ENCODE measurements at places on chromosomes 3 and 15.
A peak's percentile ranks its signal among the peaks of the same experiment; 100 is the strongest.

DNA sequence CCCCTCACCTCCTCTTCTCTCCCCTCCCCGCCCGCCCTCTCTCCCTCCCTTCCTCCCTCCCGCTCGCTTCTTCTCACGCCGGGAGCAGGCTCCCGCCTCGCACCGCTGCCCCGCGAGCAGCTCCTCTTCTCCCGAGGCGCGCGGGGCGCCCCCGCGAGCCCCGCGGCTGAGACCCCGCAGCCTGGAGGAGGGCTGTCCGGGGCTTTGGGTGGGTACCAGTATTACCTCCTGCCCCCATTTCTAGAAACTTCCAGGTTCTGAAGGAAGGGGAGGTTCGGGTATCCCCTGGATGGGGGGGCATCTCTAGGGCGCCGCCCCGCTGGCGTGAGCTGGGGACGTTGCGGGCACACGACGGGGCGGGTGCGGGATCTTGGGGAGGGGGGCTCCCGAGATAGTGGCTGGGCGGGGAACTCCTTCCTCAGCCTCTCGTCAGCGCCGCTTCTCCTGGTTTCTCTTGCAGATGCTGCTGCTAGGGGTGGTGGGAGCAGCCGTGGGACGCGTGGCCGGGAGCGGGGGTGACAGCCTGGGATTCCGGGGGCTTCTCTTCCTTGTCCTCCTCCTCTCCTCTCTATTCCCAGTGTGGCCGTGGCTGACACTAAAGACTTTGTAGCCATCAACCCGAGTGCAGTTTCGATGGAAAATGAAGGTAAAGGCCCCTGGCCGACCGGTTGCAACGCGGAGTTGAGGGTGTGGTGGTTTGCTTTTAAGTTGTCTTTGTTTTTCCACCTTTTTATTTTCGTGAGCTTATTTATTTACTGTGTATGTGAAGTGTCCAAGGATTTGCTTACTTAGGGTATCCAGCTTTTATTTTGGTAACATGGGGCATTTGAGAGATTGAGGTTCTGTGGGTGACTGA lies 474 bp downstream of the ATP2C1 start:
- DNase-seq: peak; percentile 29

GRCh38 chr15:71705151-71705550 lies 105.2 kb upstream of the NR2E3 start:
- DNase-seq: no peak

DNA sequence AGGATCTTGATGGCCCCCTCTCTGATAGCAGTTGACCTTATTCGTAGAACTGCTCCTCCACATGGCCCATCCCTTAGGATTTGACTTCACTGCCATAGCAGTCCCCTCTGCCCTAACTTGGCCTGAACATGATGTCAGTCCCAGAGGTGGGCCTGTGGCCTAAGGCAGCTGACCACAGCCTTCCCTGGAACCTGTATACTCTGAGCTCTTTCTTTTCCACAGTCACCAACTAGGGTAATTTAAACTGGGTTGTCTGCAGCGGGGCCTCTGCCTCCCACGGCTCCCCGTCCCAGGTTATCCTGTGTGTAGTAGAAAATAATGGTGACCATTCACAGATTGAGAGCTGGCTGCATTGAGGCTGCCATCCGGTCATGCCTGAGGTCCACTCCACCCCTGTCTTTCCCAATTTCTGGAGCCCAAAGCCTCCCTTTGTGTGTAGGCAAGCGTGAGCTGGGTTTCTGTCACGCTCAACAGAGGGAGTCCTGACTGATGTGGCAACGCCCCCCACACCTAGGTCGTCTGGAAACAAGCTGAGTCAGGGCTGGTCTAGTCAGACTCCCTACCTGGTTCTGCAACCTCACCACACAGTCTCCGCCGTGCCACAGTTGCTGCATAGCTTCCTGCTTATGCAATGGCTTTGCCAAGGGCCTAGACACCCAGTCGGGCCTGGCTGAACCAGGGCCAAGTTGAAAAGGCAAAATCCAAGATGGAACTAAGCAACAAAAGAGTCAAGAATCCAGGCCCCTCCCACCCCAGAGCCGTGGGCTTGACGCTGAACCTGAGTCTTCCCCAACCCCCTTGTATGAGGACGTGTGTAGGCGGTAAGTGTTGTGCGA lies 284.5 kb downstream of the XXYLT1 start:
- DNase-seq: no peak

GRCh38 chr3:160842021-160843005 lies 86.3 kb downstream of the PPM1L start:
- no peak for DNase-seq

DNA sequence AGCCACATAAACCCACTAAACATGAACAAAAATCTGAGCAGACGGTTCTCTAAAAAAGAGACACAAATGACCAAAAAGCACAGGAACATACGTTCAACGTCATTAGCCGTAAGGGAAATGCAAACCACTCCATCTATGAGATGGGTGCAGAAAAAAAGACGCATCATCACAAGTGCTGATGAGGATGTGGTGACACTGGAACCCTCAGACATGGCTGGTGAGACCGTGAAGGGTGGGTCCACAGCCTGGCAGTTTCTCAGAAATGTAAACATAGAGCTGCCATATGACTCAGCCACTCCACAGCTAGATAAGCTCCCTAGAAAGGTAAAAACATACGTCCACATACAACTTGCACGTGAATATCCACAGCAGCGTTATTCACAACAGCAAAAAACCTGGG lies 23.3 kb downstream of the PCSK6 start:
- no peak for DNase-seq

DNA sequence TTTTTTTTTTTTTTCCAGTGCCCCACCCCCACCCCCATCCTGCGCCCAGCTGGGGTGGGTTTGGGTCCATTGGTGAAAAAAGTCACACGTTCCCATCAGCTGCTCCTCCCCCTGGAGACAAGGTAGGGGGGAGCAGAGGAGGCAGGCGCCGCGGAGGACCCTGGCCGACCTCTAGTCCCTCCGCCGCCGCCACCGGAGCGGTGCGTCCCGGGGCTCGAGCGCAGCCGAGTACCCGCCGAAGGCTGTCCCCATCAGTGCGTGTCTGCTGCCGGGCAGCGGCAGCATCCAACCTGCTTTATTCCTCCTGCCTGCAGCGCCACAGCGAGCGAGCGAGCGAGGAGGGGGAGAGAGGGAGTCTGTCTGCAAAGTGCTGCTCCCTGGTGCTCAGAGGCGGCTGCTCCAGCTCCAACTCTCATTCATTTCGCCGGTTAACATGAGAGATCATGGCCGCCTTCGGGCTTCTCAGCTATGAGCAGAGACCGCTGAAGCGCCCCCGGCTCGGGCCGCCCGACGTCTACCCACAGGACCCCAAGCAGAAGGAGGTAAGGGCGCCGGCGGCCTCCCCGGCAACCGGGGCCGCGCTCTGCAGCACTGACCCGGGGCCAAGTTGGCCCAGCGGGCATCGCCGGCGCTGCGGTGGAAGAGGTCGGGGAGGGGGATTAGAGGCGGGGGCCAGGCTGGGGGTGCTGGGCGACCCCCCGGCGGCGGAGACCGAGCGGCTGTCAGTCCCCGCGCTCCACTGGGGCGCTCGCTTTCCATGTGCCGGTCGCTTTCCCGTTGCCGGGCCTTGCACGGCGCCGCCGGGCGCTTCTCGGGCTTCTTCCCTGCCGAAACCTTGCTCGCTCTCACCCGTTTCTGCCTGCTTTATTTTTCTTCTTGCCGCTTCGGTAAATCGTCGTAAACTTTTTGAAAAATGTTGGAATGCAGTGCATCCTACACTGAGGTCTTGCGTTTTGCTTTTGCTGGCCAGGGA lies 1.3 kb downstream of the MED12L start:
- DNase-seq: peak; percentile 81

DNA sequence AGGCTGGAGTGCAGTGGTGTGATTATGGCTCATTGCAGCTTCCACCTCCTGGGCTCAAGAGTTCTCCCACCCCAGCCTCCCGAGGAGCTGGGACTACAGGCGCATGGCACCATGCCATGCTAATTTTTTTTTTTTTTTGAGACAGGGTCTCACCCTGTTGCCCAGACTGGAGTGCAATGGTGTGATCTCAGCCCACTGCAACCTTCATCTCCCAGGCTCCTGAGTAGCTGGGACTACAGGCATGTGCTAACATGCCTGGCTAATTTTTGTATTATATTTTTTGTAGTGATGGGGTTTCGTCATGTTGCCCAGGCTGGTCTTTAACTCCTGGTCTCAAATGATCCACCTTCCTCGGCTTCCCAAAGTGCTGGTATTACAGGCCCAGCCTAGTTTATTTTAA lies 4.0 kb downstream of the TEX9 start:
- DNase-seq: no peak

DNA sequence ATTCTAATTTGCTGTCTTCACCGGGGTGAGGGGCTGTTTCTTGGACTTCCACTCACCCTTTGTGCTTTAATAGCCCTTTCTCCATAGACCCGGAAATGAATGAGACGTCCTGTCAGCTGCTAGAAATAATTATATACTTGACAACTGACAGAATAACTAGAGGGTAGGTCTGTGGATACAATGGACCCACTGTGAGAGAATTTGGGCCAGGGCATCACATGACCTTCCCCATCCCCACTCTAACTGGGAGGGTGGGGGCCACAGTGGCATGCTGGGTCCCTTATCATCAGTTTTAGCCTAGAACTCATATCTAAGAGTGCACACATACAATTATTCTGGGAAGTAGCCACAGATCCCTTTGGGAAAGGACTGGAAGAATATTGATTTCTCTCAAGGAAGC lies 25.9 kb upstream of the MINAR1 start:
- no peak for DNase-seq

DNA sequence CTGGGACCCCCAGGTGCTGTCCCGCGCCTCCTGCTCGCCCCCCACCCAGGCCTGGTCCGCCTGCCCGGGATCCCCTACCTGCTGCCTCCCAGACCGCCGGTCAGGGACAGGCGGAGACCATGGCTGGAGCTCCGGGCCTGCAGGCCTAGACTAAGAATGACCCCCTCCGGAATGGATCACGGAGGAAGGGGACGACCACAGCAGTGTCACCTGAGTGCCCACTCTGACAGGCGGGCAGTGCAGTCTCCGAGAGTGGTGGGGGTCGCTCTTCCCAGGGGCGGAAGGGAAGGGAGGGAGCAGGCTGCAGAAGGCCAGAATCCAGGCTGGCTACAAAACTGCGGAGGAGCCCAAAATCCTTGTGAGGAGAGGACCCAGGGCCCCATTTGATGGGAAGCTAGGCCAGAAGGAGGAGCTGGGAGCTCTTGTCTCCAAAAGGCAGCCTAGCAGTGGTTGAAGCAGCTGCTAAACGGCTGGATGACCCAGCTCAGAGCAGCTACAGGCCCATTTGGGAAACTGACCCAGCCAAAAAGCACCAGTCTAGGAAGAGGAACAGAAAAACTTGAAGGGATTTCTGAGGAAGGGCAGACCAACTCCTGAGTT lies 908 bp upstream of the RAB43 start:
- no peak for DNase-seq

DNA sequence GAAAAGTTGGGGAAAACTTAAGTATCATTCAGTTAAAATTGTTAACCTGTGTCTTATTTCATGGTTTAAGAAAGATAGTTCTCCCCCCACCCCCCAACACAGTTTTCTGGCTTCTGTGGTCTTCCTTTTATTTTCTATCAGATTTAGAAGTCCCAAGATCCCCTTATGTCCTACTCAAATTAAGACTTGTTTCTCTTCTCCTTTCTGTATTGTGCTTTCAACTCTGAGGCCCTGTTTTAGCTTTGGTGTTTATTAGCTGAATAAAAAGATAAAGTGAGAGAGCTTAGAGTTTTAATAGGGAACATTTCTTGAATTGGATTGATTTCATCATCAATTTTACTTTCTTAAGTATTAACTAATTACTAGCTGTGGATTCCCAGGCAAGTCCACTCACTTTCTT lies 62.6 kb downstream of the AKAP13 start:
- DNase-seq: no peak

DNA sequence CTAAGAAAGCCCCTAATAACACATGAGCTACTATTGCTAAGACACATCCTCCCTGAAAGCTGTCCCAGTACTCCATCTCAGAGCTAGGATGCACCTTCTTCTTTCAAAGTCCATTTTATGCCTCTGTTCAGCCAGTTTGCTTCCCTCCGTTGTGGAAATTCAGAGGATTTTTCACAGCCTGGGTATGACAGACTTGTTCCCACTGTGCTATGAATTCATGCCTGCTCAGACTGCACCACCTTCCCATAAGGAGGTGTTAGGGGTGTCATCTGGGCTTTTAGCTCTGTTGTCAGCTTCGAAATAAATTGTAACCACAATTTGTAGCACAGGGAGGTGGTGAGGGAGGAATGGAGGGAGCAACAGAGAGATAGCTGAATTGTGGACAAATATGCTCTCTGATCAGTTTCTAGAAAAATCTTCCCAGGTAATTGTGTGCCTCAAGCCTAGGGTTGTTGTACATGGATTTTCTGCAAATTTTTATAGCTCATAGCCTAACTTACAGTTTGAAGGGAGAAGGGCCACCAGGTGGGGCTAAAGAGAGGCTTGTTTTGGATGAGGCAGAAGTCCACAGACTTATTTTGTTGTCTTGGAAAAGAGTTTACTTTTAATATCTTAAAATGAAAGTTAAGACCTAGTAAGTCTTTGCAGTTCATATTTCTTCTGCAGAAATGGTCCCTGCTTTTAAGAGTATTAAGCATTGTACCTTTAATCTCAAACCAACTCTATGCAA lies 462.0 kb downstream of the PDCD6IP start:
- DNase-seq: peak; percentile 13

DNA sequence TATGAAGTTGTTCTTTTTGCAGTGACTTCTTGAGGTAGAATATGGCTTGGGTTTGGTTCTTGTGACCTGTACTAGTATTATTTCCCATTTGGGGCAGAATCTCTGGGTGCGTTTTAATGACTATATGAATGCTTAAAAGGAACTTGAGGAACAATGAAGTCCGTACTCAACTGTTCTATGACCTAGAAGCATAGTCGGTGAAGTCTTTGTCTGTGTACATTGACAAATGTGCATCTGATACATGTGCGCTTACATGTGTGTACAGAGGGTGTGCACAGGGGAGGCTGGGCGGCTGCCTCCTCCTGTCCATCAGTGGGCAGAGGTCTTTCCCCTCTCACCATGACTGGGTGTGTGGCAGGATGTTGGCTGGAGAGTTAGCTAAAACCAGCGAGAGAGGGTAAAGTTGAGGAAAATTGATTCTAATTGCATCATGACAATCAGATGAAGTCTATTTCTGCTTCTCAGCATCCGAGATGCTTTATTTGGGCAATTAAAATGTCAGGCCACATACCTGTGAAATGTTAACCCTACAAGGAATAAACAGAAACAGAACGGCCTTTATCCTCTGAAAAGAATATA lies 1.0 kb upstream of the NR2F2 start:
- no peak for DNase-seq

- DNase-seq: no peak
These were observed 27.4 kb upstream of the DNAAF4 start for GRCh38 chr15:55535436-55535835.

- no peak for DNase-seq
These were observed 5.3 kb downstream of the IP6K2 start for GRCh38 chr3:48711727-48712126.

GRCh38 chr3:24017305-24017704 lies 72.2 kb downstream of the NR1D2 start:
- DNase-seq: no peak

Data from caudate nucleus (tissue), 63 donors.